CD4-positive, alpha-beta T cell treated with Interleukin-21 for 1 hour (primary cell): ENCODE measurements at places on chromosomes 2 and 18.

- DNase-seq: no peak
These were observed 32.8 kb upstream of the MYO3B start for GRCh38 chr2:170145191-170145590.

DNA sequence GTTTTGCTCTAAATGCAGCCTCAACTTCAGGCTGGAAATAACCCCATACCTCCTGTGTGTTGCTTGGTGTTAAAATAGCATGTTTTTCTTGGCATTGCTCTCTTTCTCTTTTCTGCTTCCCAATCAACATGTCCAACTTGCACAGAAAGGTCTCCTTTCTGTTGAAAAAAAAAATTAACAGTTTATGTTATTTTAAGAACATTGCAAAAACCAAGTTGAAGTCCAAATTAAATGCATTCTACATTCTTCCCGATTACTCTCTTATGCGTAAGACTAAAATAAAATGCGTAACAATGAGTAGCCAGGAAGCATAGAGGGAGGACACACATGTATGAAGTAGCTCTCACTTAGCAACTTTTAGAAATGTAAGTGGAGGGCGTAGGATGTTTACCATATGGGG lies 1406.1 kb upstream of the NXPH2 start:
- no peak for DNase-seq

- DNase-seq: no peak
These were observed 455.9 kb upstream of the SOX11 start for GRCh38 chr2:5236249-5236648.

GRCh38 chr2:203683932-203684556 lies 22.4 kb upstream of the CD28 start:
- no peak for DNase-seq

- DNase-seq: no peak
These were observed 163.0 kb downstream of the PHLPP1 start for GRCh38 chr18:62878305-62878704.

GRCh38 chr2:223697316-223697891 lies 95.2 kb upstream of the SCG2 start:
- no peak for DNase-seq

DNA sequence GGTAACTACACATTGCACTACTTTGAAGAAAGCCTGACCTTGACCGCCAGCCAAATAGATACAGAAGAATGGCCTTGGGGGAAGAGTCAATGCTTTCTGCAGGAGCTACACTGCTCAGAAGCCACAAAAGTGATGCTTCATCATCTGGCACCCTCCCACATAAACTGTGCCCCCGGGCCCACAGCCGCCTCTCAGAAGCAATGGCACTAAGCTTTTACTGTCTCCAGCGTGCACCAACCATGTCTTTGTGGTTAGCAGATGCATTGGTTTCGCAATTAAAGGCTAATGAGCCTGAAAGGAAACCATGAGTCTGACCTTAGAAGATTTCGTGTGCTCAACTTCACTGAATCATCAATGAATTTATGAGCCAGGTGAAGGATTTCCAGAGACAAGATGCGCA lies 209.4 kb upstream of the TRIB2 start:
- DNase-seq: peak; percentile 56

GRCh38 chr2:214577769-214578168 lies 166.9 kb downstream of the VWC2L start:
- DNase-seq: no peak

GRCh38 chr2:135030826-135031225 lies 16.4 kb downstream of the MAP3K19 start:
- no peak for DNase-seq

- DNase-seq: no peak
These were observed 30.5 kb downstream of the PDK1 start for GRCh38 chr2:172586245-172586891.

DNA sequence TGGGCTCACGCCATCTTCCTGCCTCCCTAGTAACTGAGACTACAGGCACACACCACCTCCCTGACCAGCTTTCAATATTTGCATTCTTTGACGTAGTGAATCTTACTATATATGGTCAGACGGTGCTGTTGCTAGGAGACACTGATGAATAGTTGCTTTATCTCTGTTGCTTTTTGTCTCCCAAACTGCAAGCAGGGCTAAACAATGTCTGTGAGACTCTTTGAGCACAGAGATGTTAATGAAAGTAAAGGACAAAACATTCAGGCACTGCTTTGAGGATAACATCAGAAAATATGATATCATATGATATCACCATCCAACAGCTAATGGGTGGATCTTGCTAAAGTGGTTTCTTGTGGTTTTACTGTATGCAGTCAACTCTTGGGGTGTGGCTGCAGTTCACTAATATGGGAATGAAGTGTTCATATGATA lies 43.0 kb downstream of the EMILIN2 start:
- DNase-seq: peak; percentile 77

- no peak for DNase-seq
These were observed 10.1 kb downstream of the SLC9A4 start for GRCh38 chr2:102483086-102483485.

DNA sequence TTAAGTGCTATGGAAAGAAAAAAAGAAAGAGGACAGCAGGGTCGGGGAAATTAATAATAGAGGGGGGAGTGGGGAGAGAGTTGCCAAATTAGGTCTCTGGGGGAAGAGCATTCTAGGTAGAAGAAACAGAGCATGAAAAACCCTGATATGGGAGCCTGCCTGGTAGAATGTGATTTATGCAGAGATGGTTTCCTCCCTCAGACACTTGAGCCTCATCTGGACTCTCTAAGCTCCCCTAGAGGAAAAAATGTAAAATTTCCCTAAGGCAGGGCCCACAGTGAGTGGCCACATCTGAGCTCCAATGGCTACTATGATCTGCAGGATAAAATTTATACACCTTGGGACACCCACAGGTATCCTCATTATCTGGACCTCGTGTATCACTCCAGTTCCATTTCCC lies 20.6 kb upstream of the EPAS1 start:
- no peak for DNase-seq

DNA sequence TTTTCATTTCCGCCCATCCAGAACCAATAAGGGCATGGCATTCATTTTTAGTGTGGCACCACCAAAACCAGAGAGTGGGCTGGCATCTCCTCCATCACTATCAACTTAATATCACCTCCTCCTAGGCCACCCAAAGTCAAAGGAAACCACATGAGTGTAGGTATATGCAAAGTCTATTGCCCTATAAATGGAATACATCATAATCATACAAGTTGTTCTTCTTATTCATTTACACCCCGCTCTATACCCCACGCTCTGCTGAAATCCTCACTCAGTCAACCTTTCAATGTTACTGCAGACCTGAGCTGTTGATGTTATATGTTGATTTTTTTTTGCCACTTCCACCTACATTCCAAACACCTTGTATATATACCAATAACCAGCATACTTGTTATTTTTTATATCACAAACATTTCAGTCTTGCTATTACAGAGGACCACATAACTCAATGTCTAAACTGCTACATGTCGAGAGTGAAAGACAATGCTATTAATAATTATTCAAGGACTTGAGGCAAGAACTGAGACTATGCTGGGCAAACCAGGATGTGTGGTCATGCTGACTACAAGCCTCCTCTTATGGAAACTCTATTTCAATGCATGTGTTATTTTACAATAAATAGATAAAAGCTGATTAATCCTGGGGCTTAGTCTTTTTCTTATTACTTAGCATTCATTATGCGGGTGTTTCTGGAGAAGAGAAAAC lies 466.5 kb upstream of the ID2 start:
- no peak for DNase-seq

DNA sequence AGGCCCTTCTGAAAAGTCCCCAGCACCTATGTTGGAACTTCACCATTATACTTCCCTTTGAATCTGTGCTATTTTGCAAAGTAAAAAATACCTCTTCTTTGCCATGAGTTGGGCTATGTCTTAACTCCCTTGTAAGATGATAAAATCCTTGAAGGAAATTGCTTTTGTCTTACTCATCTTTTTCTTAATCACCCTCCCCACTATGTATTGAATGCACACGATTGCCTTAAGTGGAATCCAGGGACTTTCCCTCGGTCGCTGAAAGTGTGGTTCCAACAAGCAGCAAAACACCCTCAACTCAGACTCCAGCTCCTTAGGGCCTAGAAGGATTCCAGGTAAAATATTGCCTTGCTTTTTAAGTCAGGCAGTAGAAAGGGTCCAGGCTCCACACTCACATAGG lies 173.2 kb upstream of the ARL4C start:
- no peak for DNase-seq

DNA sequence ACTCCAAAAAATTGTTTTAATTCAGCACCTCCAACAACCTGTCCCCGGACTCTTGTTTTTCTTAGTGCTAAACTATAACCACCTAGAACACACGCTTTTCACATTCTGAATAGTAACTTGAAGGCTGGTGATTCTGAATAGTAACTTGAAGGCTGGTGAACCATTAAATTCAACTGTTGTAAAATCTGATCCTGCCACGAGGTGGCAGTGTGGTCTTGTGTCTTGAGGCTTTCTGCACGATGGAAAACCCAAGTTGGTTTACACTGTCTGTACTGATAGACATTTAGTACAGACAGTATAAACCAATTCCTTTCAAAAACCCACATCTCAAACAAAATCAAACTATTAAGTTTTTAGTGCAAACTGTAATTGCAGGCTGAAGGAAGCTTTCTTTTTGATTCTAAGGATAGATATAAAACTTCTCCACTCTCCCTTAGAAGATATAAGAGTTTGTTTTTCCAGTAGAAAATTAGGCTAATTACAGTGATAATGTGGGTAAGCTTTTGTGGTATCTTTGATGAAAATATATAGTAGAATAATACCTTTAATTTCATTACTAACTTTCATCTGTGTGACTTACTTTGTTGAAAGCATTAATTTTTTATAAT lies 57.6 kb downstream of the VAPA start:
- DNase-seq: peak; percentile 67

DNA sequence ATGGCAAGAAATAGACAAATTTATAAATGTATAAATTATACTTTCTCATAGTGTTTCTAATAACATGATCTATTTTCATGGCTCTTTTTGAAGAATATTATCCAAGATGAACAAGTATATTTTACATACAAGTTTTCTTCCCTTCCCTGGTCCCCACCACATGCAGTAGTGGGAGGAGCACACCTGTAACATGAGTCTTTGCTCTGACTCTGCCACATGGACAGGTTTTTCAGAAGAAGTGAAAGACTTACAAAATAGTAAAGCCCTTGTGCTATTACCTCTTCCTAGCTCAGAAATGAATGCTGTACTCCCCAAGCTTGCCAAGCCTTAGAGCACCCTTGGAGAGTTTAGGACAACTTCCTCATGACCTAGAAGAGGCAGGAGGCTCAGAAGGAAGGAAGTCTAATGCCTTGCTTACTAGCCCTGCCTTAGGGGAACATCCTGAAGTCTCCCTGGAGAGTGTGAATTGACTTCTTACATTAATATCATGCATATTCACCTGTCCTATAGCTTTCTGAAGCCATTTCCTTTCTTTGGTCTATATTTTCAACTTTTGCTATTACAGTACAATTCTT lies 18.4 kb downstream of the MXD1 start:
- DNase-seq: no peak

DNA sequence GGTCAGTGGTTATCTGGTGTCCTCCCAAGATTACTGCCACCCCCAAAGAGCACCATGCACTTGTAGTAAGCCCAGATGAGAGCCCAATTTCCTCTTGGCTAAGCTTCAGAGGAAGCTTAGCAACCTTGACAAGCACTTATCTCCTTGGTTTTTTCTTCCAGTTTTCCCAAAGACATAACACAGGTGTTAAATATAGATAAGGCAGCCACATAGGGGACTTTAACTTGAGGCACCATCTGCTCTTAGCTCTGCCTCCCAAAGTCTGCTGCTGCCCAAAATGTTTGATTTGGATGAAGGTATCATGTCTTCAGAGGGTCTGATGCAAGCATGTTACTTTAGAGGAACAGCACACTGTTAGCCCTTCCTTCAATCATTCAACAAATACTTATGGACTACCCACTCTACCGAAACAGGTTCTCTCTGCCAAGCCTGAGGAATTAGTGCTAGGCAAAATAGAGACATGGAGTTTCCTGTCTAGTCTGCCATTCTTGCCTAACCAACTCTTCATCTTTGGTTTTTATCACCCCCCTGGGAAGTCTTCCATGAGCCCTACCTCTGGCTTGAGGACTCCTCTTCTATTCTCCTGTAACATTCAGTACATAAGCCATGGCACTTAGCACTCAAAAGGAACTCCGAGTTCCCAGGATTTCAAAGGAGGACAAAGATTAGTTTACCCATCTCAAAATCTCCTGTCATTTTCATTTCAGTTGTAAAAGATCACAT lies 73.7 kb downstream of the SP3 start:
- DNase-seq: no peak

GRCh38 chr2:104547221-104547620 lies 306.7 kb upstream of the POU3F3 start:
- no peak for DNase-seq
